ENCODE measurements at places on chromosomes 1 and 21.
A peak's percentile ranks its signal among the peaks of the same experiment; 100 is the strongest.

DNA sequence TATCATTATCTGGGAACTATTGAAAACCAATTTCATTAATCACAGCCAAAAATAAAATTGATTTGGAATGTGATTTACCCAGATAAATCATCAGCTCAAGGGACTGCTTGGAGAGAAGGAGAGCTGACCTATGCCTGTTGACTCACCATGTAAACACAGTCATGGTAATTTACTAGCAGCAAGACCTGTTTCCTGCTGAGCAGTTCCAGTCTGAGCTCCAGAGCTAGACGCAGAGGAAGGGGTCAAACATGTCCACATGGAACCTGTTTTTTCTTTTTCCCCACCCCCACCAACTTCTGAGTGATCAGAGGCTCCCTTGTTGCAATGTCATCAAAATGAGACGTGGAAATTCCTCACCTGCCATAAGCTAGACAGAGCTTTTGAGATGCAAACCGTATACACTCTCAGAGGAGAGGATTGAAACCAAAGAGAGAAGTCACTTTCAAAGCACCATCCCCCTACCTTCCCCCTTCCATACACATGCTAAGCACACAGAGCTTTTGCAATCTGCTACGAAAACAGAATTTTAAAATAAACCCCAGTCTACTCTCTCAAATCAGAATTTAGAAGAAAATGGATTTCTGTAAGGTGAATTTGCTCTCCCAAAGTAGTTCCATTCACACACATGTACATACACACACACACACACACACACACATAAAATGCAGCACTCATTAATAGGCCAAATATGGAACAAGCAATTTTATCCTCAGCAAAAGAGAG lies 55.9 kb upstream of the PTGFRN start:
- DNase-seq = peak; percentile 41

DNA sequence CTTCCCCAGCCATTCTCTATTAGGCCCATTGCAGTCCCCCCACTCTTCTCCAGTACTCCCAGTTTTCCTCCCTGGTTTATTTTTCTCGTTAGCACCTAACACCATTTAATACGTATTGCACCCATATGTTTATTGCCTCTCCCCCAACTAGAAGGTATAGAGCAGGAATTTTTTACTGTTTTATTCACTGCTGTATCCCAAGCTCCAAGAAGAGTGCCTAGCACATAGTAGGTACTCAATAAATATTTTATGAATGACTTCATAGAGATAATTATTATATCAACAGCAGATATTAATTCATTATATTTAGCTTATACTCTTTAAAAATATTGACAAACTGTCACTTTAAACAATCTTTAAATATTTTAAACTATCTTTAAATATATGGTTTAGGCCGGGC lies 5.7 kb upstream of the ACOT7 start:
- no peak for DNase-seq

- DNase-seq = no peak
Observed at GRCh38 chr1:113804421-113805255, 7.6 kb downstream of the RSBN1 start.

DNA sequence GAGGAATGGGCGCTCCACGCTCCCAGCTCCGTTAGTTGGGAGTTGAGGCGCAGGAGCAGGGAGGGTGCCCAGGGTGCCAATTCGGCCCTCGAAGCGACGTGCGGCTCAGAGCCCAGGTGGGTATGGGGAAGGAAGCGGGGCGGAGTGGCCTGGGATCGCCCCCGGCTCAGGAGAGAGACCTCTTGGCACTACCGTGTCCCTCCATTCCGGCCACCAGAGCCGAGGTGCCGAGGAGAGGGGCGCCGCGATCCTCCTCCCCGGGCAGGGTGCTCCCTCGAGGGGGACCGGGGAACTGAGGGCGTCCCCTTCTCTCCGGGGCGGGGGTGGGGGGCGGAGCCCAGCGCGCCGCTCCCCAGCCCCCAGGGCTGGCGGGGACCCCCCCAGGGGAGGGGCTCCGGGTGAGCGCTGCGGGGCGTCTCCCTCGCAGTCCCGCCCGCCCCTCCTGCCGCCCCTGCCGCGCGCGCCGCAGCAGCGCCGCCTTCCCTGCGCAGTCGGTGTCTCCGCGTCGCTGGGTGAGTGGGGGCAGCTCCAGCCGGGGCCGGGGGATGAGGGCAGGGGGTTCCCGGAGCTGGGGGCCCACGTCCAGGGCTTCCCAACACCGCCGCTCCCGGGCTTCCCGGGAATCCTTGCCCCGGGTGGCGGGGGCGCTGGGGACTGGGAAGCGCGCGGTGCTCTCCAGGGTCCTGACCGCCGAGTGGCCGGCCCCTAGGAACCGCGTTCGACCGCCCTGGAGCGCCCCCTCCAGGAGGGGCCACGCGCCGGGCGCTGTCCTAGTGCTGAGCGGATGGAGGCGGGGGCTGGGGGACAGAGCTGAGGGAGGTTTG lies at the start of gene HPCA:
TSS of gene HPCA (plus strand) at position 488 of the 824 bp plus-strand sequence. CDS start 2,408 bp downstream, outside the sequence.
- no peak for DNase-seq

GRCh38 chr1:107662971-107663370 lies 302.0 kb downstream of the VAV3 start:
- no peak for DNase-seq

GRCh38 chr1:218480588-218481099 lies 135.5 kb downstream of the TGFB2 start:
- DNase-seq = peak; percentile 94

DNA sequence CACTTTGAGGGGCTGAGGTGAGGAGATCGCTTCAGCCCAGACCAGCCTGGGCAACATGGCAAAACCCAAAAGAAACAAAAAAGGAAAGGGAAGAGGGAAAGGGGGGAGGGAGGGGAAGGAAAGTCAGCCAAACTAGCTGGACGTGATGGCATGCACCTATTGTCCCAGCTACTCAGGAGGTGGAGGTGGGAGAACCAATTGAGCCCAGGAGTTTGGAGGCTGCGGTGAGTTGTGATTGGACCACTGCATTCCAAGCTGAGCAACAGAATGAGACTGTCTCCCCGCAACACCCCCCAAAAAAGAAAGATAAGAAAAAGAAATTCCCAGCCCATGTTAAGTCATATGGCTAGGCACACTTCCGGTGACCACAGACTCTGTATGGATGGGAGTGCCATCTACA lies 128.4 kb downstream of the PTPN14 start:
- no peak for DNase-seq

GRCh38 chr1:244920911-244921761 lies 56.8 kb upstream of the HNRNPU start:
- no peak for DNase-seq

DNA sequence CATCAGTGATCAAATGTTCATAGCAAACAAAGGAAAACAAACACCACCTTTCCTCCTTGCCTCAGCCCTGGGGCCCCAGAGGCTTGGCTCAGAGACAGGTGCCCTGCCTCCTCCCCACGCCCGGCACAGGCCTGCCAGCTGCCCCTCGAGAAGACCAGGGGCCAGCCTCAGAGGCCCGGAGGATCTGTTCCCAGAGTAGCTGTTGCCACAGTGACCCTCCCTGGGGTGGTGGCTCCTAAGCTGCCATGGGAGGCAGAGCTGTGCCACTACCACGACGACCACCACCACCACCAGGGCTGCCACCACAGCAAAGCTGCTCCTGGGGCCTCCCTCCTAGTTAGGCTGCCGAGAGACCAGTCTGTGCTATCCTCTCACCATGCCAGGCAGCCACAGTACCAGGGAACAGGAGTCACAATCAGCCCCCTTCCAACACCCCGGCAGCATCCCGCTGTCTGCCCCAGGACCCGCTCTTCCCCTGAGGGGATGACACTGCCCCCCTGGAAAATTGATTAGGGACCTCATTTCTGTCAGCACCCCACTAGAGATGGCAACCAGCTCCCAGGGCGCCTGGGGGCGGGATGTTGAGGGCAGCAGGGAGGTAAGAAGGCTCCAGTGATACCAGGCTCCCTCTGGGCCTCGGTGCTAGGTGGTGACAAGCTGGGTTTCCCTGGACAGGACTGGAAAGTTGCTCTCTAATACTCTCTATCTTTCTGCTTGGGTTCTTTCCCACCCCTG lies 30.5 kb downstream of the KCNC4 start:
- DNase-seq = no peak

DNA sequence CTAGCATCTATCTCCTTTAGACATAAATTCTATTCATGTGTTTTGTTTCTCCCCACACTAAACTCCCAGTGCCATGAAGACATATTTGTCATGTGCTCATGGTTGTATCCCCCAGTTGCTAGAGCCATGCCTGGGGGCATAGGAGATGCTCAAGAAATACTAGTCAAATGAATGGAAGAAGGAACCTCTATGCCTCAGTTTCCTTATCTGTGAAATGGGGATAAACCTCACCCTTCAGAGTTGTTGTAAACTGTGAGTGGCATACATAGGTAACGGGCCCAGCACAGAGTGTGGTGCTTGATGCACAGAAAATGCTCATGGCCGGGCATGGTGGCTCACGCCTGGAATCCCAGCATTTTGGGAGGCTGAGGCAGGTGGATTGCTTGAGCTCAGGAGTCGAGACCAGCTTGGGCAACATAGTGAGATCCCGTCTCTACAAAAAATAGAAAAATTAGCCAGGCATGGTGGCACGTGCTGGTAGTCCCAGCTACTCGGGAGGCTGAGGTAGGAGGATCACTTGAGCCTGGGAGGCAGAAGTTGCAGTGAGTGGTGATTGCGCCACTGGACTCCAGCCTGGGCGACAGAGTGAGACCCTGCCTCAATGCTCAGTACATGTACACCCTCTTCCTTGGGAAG lies 8.7 kb downstream of the LDLRAD2 start:
- no peak for DNase-seq

DNA sequence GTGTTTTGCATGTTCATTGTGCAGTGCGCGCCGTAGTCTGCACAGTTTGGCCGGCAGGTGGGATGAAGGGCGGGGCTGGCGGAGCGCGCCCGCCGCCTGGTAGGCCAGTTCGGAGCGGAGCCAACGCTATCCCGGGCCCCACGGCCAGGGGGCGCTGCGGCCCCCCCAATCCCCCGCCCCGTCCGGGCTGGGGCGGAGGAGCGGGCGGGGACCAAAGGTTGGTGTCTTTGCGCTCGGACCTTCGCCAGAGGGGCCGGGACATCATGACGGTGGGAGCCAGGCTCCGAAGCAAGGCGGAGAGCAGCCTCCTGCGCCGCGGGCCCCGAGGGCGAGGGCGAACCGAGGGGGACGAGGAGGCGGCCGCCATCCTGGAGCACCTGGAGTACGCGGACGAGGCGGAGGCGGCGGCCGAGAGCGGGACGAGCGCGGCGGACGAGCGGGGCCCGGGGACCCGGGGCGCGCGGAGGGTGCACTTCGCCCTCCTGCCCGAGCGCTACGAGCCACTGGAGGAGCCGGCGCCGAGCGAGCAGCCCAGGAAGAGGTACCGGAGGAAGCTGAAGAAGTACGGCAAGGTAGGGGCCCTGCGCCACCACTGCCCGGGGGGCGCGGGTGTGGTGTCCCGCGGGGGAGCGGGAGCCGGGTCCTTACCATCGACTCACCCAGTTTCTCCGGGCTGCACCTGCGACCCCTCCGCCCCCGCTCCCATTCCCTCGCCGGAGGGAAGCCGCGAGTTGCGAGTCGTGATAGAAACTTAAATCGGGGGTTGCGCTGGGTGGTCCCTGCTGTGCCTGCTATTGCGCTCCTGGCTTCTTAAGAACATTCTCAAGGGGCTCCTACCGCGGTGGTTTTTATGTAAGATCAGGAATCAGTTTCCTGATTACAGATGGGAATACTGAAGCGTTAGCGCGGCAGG lies at the start of gene C1orf115:
TSS of gene C1orf115 (plus strand) at position 224 of the 913 bp plus-strand sequence. CDS start at position 264, 40 bp downstream.
- no peak for DNase-seq

- no peak for DNase-seq
Observed at GRCh38 chr1:31027693-31028526, 37.6 kb downstream of the PUM1 start.

- no peak for DNase-seq
Observed at GRCh38 chr1:10696977-10697376, 99.5 kb downstream of the CASZ1 start.

DNA sequence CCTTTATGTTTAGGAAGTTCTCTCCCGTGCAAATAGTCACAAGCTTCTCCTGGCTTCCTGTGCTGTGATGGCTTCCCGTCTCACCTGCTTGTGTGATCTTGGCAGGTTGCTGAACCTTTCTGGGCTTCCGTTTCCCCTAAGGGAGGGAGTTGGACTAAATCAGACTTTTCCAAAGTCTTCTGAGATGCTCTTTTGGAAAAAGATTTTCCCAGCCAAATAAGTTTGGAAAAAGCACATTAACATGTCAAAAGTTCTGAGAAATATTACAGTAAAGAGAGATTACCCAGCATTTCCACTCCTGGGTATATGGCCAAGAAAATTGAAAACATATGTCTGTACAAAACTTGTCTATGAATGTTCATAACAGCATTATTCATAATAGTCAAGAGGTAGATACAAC lies 36.0 kb upstream of the TENT5C start:
- no peak for DNase-seq

DNA sequence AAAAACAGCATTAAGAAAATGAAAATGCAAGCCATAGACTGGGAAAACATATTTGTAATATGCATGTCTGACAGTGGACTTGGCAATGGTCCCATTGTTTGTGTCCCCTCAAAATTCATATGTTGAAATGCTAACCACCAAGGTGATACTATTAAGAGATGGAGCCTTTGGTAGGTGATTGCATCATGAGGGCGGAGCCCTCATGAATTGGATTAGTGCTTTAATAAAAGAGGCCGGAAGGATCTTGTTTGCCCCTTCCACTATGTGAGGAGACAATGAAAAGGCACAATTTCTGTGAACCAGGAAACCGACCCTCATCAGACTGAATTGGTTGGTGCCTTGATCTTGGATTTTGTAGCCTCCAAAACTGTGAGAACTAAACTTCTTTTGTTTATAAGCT lies 232.3 kb downstream of the GPR52 start:
- no peak for DNase-seq

GRCh38 chr1:22850681-22851080 lies 122.0 kb downstream of the LACTBL1 start:
- no peak for DNase-seq

DNA sequence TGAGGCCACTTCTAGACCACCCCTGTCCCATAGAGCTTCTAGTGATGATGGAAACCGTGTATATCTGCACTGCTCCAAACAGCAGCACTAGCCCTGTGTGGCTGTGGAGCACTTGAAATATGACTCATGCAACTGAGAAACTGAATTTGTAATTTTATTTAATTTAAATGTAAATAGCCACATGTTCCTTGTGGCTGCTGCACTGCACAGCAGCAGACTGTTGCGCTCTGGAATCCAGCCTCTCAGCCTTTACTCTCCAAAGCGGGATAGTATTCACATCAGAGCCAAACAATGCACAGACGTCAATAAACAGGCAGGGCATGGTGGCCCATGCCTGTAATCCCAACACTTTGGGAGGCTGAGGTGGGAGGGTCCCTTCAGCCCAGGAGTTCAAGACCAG lies 12.0 kb downstream of the CAPN2 start:
- DNase-seq = no peak

All from AG04449 (cell line).